ENCODE measurements at places on chromosomes 12 and 14. TPM values are rescaled to one million over a fixed set of nuclear protein-coding genes. Genes with fewer than 3 reads are reported as not detected.

GRCh38 chr12:116226026-116226425 lies 51.5 kb downstream of the MED13L start:
- H3K4me1 ChIP-seq = peaks cover 18% of the 10 kb centered on the region
- H3K27me3 ChIP-seq = no peaks in the 10 kb centered on the region
- no peak overlapping the region for H3K4me3 ChIP-seq
- peaks cover 17% of the 10 kb centered on the region for H3K36me3 ChIP-seq
- no peak for DNase-seq

The GUCY2C gene
- not detected for total RNA-seq

The CNTN1 gene
- not detected for total RNA-seq

DNA sequence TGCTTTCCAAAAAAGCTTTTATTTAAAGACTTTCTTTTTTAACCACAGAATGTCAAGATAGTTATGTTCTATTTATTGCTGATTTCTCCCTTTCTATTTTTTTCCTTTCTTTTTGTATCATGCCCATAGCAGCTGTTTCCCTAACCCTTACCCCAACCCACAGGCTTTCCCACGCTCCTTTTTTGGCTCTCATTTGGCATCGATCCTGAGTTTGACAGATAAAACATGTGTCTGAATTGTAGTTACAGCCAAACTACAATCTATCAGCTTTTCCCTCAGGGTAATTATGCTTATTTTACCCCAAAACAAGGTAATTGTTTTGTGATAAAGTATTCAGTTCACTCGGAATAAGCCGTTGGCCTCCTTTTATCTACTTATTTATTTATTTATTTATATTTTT lies 46.7 kb downstream of the PDE3A start:
- DNase-seq = no peak
- no peak overlapping the region for H3K27ac ChIP-seq
- no peak overlapping the region for H3K4me3 ChIP-seq

DNA sequence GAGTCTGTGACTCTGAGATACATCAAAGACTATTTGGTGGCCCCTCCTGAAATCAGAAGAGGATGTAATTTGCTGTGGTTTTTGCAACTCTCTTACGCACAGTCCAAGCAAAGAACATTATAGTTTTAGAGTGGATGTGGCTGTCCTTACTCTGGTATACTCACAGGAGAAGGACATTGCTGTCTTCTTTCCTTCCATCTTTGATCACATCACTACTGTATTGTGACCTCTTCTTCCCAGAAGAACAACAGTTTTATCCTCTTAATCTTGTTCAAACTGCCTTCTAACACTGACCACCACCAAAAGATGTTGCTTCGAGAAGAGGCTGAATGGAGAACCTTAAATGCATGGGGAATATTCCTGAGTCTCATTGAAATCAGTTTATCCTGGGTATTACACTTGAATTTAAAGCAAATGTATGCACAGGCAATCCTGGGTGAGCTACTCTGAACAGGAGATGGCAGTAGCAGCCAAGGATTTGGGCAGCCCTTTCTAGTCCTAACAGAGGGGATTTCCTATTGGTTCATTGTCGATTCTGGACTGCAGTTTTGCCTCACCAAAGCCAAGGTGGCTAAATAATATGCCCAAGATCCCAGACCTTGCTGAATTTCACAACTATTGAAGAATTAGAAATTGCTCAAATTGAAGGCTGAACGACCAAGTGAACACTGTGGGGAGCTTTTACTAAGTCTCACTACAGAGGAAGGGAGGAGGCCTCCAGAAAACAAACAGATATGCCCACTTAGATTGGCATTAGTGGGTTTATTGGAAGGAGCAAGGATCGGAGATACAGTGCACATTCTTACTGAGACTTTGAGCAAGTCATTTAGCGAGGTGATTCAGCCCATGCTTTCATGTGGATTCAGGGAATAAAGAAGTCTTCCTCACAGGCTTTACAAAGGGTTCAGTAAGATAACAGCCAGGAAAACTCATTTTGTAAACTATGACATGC lies 282.8 kb downstream of the PAWR start:
- no peak overlapping the region for H3K4me3 ChIP-seq
- no peaks in the 10 kb centered on the region for H3K36me3 ChIP-seq
- H3K27me3 ChIP-seq = no peaks in the 10 kb centered on the region
- DNase-seq = peak; percentile 15

The C14orf132 gene
- 3.2 TPM for total RNA-seq

The EFS gene
- total RNA-seq = not detected

DNA sequence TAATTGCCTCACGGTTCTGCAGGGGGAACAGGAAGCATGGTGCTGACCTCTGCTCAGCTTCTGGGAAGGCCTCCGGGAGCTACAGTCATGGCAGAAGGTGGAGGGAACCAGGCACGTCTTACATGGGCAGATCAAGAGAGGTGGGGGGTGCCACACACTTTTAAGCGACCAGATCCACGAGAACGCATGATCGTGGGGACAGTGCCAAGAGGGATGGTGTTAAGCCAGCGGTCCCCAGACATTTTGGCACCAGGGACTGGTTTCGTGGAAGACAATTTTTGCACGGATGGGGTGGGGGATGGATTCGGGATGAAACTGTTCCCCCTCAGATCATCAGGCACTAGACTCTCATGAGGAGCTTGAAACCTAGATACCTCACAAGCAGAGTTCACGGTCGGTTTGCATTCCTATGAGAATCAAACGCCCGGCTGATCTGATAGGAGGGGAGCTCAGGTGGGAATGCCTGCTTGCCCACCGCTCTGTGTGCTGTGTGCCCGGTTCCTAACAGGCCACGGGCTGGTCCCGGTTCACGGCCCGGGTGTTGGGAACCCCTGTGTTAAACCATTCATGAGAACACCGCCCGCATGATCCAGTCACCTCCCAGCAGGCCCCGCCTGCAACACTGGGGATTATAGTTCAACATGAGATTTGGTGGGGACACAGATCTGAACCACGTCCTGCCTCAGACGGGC lies 96.9 kb downstream of the ADGRD1 start:
- DNase-seq = no peak
- no peak overlapping the region for H3K4me3 ChIP-seq
- H3K27ac ChIP-seq = no peak overlapping the region
- H3K36me3 ChIP-seq = no peaks in the 10 kb centered on the region
- peaks cover 9% of the 10 kb centered on the region for H3K27me3 ChIP-seq
- no peaks in the 10 kb centered on the region for H3K4me1 ChIP-seq

DNA sequence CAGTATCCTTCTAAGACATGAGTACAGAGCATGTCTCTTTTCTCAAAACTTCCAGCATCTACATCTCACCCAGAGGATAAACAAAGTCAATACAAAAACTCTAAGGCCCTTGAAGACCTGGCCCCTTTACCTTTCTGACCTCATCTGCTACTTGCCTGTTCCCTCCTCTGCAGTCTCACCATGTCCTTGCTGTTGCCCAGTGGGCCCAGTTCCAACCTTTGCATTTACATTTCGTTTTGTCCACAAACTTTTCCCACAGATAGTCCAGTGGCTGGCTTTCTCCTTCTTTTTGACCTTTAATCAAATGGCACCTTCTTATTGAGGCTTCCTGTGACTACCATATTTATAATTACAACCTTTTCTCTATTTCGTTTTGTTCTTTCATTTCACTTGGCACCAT lies 1.6 kb downstream of the IRAK4 start:
- H3K4me1 ChIP-seq = peaks cover 51% of the 10 kb centered on the region
- peak overlapping the region; percentile 94 for H3K4me3 ChIP-seq

Data from activated CD4-positive, alpha-beta memory T cell treated with anti-CD3 and anti-CD28 coated beads for 36 hours (primary cell).